Suprapubic skin (tissue), 4 donors: ENCODE measurements at places on chromosomes 13 and 19.
A peak's percentile ranks its signal among the peaks of the same experiment; 100 is the strongest.

- no peak for DNase-seq
These were observed 216.3 kb upstream of the PRR20A start for GRCh38 chr13:56924401-56924800.

- DNase-seq = no peak
These were observed 199.0 kb downstream of the UQCRFS1 start for GRCh38 chr19:29013988-29014387.

- no peak for DNase-seq
These were observed 12.2 kb upstream of the KLK12 start for GRCh38 chr19:51047031-51047335.

- no peak for DNase-seq
These were observed 576.9 kb downstream of the IRS2 start for GRCh38 chr13:109209526-109209925.

DNA sequence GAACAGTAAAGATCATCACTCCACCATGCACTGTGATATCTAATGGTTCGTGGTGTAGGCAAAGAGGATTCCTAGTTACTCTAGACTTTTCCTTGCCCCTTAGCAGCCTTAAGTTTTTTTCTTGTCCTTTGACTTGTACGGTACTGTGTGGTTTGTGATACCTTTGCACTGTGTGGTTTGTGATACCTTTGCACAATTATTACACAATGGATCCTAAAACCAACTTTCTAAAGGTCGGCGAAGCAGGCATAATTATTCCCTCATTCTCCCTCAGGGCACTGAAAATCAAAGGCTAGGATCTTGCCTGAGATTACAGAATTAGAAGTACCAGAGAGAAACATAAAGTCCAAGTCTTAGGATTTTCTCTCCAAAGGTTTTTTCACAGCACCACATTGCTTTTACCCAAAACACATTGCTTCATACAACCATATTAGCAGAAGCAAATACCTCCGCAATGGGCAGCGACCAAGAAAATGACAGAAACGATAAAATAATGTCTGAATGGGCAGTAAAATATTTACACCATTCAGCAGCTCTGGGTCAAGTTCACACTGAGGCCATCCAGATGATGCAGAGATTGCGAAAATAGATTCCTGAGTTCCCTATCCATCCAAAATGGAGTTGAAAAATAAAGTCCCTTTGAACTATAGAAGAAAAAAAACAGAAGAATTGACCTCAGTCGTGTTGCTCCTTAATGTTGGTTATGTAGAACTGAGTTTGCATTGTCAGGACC, 106.4 kb downstream of the FGF14 start:
- no peak for DNase-seq

DNA sequence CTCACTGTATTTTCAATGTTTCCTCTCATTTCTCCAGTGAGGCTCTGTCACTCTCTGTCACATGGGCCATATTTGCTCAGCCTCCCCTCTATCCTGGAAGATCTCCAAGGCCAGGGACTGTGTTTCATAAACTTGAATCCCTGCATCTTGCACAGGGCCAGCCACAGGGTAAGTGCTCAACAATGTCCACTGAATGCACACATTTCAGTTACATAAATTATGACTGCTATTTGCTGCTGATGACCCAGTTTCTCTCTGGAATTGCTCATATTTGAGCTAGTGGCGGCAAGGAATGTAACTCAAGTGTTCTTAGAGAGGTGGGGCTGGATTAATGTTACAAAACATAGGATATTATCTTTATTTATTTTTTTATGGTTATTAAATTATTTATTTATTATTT, 6.1 kb downstream of the CLC start:
- no peak for DNase-seq

DNA sequence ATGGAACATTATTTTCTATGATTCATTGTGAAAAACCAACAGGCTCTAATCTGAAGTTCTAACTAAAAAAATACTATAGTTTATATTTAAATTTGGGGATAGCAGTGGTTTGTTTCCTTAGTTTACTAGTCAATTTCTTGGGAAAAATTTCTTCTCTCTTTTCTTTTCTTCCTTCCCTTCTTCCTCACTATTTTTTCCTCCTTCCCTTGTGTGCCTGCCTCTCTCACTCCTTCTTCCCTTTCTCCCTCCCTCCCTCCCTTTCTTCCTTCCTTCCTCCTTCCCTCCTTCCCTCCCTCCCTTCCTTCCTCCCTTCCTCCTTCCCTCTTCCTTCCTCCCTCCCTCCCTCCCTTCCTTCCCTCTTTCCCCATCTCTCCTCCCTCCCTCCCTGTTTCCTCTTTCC, 226.5 kb downstream of the ZNF536 start:
- DNase-seq = no peak

GRCh38 chr13:90414691-90415596, 932.5 kb upstream of the MIR17HG start:
- no peak for DNase-seq

- no peak for DNase-seq
These were observed 10.3 kb upstream of the ZNF726 start for GRCh38 chr19:23904406-23904805.

DNA sequence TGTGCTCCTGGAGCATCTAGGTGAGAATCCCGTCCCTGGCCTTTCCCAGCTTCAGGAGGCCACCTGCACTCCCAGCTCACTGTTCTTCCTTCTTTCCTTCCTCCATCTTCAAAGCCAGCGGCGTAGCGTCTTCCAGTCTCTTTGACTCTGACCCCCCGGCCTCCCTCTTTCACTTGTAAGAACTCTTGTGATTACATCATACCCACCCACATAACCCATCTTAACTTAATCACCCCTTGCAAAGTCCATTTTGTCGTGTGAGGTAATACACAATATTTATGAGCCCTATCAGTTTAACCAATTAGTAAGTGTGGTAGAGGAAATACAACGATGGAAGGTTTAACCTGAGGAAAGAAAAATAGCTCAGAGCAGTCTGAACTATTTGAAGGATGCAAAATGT, 4.6 kb upstream of the CDC16 start:
- DNase-seq = no peak

- no peak for DNase-seq
These were observed 1.4 kb downstream of the FBXO27 start for GRCh38 chr19:39030854-39031367.

GRCh38 chr13:113818700-113819295, 45.1 kb downstream of the GAS6 start:
- DNase-seq = no peak

GRCh38 chr19:7596211-7596937, 711 bp downstream of the CAMSAP3 start:
- no peak for DNase-seq

DNA sequence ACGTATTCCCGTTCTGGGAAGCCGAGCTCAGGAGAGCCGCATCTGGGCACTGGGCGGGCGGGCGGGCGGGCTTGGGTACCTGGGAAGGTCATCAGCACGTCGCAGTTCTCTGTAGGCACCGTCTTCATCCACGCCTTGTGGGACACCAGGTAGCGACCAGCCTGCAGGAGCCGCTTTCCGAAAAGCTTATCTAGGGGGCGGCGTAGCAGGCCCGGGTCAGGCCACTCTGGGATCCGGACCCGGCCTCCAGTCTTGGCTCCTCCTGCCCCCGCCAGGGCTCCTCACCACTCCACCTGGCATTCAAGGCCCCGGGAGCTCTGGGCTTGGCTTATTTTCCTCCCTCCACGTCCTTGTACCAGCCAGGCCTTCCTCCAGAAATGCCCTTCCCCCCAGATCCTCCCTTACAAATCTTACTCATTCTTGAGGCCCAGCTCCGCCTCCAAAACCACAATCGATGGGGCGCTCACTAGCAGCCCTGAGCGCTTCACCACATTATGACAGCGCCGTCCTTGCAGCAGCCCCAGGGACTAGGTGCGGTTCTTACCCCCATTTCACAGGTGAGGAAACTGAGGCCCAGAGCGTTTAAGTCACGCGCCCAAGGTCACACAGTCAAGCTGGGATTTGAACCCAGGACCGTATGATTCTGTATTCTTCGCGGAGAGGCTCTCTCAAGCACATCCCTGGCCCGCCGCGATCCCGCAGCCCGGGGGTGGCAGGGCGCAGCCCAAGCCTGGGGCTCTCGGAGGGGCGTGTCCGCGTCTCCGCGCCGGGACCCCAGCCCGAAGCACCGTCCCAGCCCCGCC, 843 bp downstream of the ANO8 start:
- peak; percentile 76 for DNase-seq

GRCh38 chr13:112894673-112895481, 74.1 kb upstream of the MCF2L start:
- DNase-seq = no peak

DNA sequence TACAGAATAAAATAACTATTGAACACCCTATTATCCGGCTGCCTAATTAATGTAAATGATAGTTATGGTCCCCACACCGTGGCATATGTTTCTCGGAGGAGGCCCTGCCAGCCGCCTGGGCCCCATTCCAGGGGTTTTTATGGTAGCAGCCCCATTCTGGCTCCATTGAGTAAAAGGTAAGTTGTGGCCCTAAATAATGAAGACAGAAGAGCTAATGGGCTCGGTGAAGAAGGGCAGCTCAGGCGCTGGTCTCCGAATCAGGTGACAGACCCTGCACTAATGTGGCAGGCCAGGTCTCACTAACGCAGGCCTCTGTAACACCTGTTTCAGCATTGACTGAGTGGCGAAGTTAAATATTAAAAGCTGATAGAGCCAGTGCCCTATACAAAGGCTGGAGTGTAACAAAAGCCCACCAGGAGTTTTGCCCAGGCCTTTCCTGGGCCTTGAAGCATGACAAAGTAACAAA, 19.1 kb downstream of the POP4 start:
- DNase-seq = no peak

DNA sequence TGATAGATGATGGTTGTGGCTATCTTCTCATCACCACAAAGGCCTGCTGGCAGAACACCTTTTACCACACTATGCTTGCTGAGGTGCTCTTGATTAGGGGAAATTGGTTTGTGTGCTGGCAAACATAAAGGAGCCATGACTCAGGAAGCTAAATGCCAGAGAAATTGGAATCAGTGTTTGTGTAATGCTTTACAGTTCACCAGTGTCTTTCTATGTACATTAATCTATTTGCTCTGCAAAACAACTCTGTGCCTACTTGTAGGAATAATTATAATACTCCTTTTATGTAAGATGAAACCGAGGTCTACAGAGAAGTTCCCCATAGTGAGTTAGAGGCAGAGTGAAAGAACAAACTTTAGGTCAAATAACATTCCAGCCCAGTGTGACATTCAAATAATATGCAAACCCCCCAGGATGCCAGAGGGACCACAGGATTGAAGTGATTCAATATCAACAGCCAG, 390.5 kb upstream of the HTR2A start:
- DNase-seq = no peak

DNA sequence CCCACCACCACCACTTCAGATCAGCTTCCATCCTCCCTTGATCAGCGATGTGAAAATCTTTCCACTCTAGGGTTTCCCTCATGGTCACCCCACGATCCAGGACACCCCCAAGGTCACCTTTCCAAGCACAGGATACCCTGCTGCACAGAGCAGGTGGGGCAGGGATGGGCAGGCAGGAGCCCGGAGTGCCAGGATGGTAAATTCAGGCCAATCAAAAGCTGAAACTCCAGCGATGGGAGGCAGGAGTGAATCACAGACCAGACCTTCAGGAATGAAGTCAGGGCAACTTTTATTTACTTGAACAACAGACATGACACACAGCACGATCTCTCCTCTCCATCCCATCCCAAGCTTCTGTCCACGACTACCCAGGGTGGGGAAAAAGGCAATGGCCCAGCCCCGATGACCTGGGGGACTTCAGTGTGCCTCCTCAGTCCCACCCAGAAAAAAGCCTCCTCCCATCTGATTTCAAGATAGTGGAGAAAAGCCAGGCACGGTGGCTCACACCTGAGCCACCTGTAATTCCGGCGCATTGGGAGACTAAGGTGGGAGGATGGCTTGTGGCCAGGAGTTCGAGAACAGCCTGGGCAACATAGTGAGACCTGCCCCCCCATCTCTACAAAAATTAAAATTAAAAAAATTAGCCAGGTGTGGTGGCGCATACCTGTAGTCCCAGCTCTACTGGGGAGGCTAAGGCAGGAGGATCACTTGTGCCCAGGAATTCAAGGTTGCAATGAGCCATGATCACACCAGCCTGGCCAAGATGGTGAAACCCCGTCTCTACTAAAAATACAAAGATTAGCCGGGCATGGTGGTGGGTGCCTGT, 39.2 kb downstream of the ZSWIM4 start:
- no peak for DNase-seq
